ENCODE measurements at places on chromosomes 3 and 15. TPM values are rescaled to one million over a fixed set of nuclear protein-coding genes. Genes with fewer than 3 reads are reported as not detected.

The PRR23B gene
- not detected for total RNA-seq

The SLC28A1 gene
- not detected for total RNA-seq

The DZIP1L gene
- total RNA-seq: 32.0 TPM

The AGTR1 gene
- 0.43 TPM for total RNA-seq

The TXNRD3 gene
- 19.9 TPM for total RNA-seq

The FETUB gene
- total RNA-seq: not detected

The CLSTN2 gene
- 11.3 TPM for total RNA-seq

The LRRC49 gene
- 20.3 TPM for total RNA-seq

The ISLR gene
- 250 TPM for total RNA-seq

The STRC gene
- 0.32 TPM for total RNA-seq

The SAMMSON gene
- not detected for total RNA-seq

The SGO1 gene
- 5.4 TPM for total RNA-seq

The GPR87 gene
- not detected for total RNA-seq

The TTLL13 gene
- 0.13 TPM for total RNA-seq

The C2CD4A gene
- 0.26 TPM for total RNA-seq

The MAP2K5 gene
- 9.3 TPM for total RNA-seq

The TBCCD1 gene
- total RNA-seq: 23.3 TPM

The GOLGA8F gene
- total RNA-seq: not detected

The MOBP gene
- total RNA-seq: not detected

The TRH gene
- total RNA-seq: 0.13 TPM

The SCN11A gene
- total RNA-seq: 0.11 TPM

The ZBED2 gene
- not detected for total RNA-seq

The ZBTB20 gene
- 52.0 TPM for total RNA-seq

The APH1B gene
- total RNA-seq: 19.5 TPM

The TRPC1 gene
- 40.8 TPM for total RNA-seq

The SMAD6 gene
- 86.9 TPM for total RNA-seq

The SYNPR gene
- total RNA-seq: not detected

The FBLN2 gene
- total RNA-seq: 53.0 TPM

The LRRC34 gene
- total RNA-seq: 6.1 TPM

The RTP1 gene
- total RNA-seq: not detected

The ACTRT3 gene
- 5.0 TPM for total RNA-seq

The CEP19 gene
- total RNA-seq: 3.5 TPM

The TSC22D2 gene
- 18.2 TPM for total RNA-seq

The DISP2 gene
- total RNA-seq: 0.13 TPM
